ENCODE measurements at places on chromosomes 5 and 9. TPM values are rescaled to one million over a fixed set of nuclear protein-coding genes. Genes with fewer than 3 reads are reported as not detected.

The MTAP gene
- 41.1 TPM for total RNA-seq

The COL23A1 gene
- total RNA-seq, result 0.36 TPM

The PCDHB4 gene
- 6.2 TPM for total RNA-seq

The PHF24 gene
- 0.88 TPM for total RNA-seq

The ARRDC3 gene
- total RNA-seq, result 72.2 TPM

The IL33 gene
- 68.2 TPM for total RNA-seq

The GZMA gene
- total RNA-seq, result 1.1 TPM

The DOCK2 gene
- total RNA-seq, result 53.7 TPM

The PAPPA gene
- 16.6 TPM for total RNA-seq

The TAF11L5 gene
- total RNA-seq, result not detected

The CERCAM gene
- total RNA-seq, result 46.0 TPM

The ENC1 gene
- 10.6 TPM for total RNA-seq

The CXCL14 gene
- 219 TPM for total RNA-seq

The CRHBP gene
- total RNA-seq, result 7.0 TPM

The SYNPO gene
- 327 TPM for total RNA-seq

The LCN10 gene
- 13.4 TPM for total RNA-seq

The FLT4 gene
- 22.1 TPM for total RNA-seq

The GPX8 gene
- 29.8 TPM for total RNA-seq

The F12 gene
- 0.23 TPM for total RNA-seq

The PTGES gene
- total RNA-seq, result 3.5 TPM

The TRIM36 gene
- 4.4 TPM for total RNA-seq

The DNAJC21 gene
- total RNA-seq, result 50.9 TPM

The PTGDS gene
- total RNA-seq, result 145 TPM

The UGT3A1 gene
- not detected for total RNA-seq

The CNTRL gene
- total RNA-seq, result 18.9 TPM

The DIPK1B gene
- 13.6 TPM for total RNA-seq

The SLC35D2 gene
- total RNA-seq, result 18.0 TPM

The PCDHB7 gene
- total RNA-seq, result 5.0 TPM

The CBY3 gene
- not detected for total RNA-seq

The CTXN3 gene
- not detected for total RNA-seq

The FOXD4L5 gene
- 0.19 TPM for total RNA-seq

The AFAP1L1 gene
- 27.9 TPM for total RNA-seq

The BRINP1 gene
- total RNA-seq, result 0.48 TPM

The ERAP2 gene
- total RNA-seq, result 10.8 TPM

The PCDHA13 gene
- 0.16 TPM for total RNA-seq

The FABP6 gene
- not detected for total RNA-seq

The THBS4 gene
- total RNA-seq, result 23.6 TPM

The CDKN2A gene
- total RNA-seq, result 3.8 TPM

The MSH3 gene
- 12.8 TPM for total RNA-seq

Data from aorta (tissue), 5 donors.